ENCODE measurements at places on chromosomes 7 and 10. TPM values are rescaled to one million over a fixed set of nuclear protein-coding genes. Genes with fewer than 3 reads are reported as not detected.

GRCh38 chr7:46515844-46516590 is 594.9 kb upstream of the IGFBP3 start:
- DNase-seq, result no peak

DNA sequence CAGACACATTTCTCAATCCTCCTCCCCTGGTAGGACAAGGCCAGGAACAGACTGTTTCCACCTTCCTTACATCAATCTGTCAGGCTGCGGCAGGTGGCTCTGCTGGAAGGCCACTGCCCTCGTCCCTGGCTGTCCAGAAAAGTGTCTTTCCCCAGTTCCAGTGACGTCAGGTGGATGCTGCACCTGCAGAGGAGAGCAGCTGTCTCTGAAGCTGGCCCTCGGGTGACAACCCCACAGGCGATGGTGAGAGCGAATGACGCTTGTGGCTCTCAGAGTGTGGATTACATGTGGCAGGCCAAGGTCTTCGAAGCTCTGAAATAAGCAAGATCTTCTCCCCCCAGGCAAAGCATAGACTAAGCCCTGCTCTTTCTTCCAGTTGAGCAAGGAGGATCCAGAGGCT is 146.9 kb upstream of the RET start:
- no peak for DNase-seq

- DNase-seq, result no peak
These were observed 159.1 kb downstream of the CELF2 start for GRCh38 chr10:11176746-11177145.

DNA sequence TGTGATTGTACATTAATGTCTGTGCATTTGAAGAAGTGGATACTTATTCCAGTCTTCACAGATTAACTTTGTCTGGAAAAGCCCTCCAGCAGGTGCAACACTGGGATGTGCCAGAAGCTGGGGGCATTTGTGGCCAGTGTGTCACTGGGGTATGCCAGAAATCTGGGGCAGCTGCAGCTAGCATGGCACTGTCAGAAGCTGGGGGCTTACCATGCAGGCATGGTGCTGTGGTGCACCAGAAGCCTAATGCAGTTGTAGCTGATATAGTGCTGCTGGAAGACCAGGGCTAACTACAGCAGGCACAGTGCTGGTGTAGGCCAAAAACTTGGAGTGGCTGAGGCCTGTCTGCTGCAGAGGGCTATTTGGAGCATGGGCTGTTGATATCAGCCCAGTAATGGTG is 270.1 kb downstream of the STK31 start:
- DNase-seq, result no peak

Gene CLDN4
- total RNA-seq, result 0.99 TPM

Gene VWDE
- total RNA-seq, result not detected

DNA sequence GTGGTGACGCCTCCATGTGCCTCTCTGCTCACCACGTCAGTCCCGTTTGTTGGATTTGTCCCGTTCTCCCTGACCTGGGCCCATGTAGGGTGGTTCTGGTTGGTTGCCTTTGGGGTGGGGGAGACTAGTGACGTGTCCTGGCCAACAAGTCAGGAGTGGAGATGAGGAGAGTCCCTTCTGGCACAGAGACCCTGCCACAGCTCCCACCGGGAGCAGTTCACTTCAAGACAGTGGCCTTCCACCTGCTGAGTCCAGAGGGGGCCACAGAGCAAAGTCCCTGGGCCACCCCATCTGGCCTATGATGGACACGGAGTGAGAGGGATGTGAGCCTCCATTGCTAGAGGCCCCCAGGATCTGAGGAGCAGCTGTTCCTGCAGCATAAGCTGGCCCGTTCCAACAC is 405.6 kb downstream of the TCERG1L start:
- DNase-seq, result no peak

Gene AMZ1
- 1.4 TPM for total RNA-seq

Gene OR9A2
- total RNA-seq, result not detected

Gene ZNF777
- 5.3 TPM for total RNA-seq
